DMS153 (cell line): ENCODE measurements at places on chromosomes 5 and 9.

DNA sequence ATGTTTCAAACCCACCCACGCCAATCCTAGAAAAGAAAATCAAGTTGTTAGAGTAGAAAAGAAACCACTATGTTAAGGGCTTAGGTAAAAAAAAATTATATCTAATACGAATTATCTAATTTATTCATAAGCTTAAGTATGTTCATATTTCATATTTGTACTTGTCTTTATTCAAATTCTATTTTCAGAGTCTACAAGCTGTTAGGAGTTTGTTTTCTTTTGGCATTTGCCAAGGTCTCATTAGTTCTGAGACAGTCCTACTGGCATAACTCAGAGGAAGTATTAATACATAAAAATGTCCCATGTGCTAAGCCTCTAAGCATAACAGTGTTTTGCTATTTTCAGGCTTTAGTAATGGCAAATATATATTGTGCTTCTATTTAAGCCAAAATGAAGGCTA lies 57.6 kb downstream of the STARD4 start:
- no peak for DNase-seq

DNA sequence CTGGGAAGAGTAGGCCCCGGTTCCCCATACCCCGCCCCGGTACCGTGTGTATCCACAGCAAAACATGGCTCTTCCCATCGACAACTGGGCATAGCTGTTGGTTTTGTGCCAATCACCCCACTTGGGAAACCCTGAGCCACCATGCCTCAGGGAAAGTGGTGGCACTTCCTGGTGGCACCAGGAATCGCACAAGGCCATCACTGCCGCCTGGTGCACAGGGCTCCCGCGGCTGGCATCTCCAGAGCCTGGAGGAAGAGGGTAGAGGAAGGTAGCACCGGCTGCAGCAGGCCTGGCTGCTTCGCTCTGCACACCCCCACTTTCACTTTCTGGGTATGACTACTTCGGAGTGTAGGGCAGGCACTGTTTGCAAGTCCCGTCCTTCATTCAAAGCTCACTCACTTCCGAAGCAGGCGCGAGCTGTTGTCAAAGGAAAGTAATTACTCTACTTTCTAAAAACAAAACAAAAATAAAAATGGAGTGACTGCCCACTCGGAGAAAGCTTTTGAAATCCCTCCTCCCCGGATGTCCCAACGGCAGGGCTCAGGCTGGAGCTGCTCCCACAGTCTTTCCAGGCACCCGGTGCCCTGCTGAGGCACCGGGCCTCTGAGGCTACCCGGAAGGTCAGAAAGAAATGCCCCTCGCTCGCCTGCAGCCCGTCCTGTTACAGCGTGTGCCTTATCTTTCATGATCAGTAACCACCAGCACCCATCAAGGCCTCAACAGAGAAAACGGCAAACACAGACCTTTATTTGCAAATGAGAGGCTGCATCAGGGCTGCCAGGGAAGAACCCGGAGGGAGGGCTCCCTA lies 2.0 kb downstream of the BRD3 start:
- DNase-seq, result no peak

DNA sequence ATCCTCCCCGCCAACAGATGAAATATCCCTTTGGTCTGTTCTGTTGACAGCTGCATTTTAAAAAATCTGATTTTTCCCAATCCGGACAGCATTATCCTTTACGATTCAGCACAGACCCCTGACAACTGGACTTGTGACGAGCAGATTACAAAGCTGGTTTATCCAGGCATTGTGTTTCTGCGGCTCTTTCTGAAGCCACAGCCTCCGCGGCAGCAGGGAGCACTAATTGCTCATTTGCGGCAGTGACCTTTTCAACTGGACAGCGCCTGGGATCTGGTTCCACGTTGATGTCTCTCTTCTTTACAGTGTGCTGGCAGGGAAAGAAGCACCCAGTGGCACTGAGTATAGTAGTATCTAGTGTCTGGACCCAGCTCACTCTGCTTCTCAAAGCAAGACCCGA lies 351.2 kb downstream of the ZNF608 start:
- DNase-seq, result no peak

DNA sequence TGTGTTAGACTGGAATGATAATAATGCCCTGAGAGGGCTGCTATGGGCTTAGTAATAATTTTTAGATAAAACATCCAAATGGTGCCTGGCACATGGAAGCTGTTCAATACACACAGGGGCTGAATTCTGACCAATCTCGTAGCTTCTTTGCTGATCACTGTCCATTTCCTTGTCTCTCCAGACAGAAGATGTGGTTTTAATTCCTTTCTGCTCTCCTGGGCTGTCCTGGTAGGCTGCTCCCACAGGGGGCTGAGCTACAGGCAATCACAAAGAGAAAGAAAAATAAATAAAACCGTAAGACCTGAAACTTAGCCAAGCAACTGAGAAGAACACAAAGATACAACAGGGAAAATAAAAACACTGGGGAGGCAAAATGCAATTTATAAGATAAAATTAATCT lies 136.5 kb downstream of the CDK5RAP2 start:
- DNase-seq, result no peak

DNA sequence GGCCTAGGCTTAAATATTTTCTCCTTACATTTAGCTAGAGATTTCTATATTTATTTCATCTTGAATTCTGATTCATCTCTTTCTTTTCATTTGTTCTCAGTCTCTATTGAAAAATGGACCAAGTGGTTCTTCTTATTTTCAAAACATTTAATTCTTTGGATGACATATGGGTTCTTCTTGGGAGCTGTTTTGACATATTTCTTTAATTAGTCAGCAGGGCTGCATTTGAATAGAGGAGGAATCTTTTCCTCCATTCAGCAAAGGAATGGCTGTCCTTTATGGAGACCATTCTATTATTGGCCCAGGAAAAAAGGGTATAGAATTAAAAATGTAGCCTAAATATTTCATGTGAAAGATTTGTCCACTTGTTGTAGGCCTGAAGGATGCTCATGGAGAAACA lies 109.9 kb downstream of the RPS23 start:
- DNase-seq, result no peak

- no peak for DNase-seq
Observed at GRCh38 chr5:90015584-90016018, 394.0 kb downstream of the CETN3 start.
